ENCODE measurements at places on chromosomes 2 and 18.

DNA sequence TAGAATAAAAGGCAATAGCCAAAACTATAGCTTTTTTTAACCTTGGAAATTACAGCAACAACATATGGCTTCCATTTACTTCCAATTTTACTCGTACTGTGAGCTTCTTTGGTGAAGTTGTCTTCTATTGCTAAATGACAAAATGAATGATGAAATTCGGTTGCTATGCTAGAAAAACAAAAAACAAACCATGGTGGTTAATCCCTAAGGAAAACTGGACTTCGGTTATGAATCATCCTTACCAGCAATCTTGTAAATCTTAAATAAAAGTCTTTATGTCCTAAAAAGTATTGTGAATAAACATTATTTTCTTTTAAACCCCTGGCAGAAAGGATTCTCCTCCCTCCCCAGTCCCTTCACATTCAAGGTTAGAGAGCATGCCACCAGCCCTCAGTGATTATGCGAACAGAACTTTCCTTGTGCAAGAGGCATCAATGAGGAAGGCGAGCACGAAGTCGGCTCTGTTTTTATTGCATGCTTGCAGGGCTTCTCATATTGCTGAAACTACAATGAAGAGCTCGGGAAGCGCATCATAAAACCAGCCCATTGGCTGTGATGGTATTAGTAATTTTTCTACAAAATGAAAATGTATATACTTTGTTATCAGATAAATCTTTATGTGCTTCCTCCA, 62.9 kb downstream of the ZNF521 start:
- no peak for DNase-seq

- no peak for DNase-seq
These were observed 1012.4 kb upstream of the CRIM1 start for GRCh38 chr2:35343135-35343534.

DNA sequence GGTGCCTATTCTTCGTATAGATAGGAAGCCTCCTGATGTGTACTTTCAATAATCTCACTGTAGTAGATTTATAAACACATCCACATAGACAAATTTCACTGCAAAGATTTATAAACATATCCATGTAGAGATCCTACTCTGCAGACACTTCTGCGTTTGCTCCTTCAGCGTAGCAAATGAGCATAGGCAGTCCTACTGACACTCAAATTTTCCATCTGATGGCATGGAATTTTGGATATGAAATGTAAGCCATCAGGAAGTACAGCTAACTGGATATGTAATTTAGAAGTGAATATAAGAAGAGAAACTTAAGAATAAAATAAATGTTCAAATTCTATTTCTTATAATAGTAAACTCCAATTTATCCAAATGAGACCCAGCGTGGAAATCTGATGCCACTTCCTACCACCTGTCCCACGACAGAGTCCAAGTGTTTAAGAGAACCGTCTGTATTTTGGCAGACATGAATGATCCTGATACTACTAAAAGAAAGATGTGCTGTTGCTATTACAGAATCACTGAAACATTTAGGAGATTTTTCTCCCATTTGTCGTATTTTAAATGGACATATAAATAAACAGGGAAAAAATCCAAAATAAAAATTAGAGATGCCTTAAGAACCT, 86.0 kb downstream of the DTNA start:
- DNase-seq = no peak

DNA sequence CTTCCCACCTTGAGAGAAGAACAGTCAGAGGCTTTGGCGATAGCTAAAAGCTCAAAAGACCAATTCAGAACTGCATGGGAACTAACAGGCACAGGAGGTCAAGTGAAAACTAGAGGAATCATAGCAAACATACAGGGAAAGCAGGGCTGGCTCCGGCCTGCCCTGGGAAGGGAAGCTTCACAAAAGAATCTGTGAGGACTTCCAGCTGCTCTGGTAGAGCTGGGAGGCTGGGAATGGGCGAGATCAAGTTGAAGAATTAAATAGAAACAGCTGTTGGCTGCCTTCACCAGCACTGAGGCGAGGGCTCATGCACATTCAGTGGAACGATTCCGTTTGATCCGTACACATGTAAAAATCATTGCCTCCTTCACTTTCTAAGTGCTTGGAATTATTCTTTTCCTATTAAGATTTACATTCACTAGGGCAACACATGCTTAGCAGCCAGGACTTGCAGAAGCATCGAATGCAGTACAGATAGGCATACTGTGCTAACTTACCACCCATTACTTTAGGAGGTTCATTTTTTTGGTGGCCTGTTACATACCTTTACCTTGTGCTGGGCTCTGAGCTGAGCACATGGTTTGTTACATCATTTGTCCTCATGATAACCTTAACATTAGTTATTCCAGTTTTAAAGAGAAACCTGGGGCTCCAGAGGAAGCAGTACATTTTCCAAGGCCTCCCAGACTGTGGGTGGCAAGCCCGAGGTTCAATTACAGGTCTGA, 125.4 kb upstream of the RNF152 start:
- DNase-seq = no peak

GRCh38 chr2:41610501-41611190, 437.2 kb upstream of the PKDCC start:
- no peak for DNase-seq

GRCh38 chr2:141496810-141497209, 634.0 kb downstream of the LRP1B start:
- DNase-seq = no peak

DNA sequence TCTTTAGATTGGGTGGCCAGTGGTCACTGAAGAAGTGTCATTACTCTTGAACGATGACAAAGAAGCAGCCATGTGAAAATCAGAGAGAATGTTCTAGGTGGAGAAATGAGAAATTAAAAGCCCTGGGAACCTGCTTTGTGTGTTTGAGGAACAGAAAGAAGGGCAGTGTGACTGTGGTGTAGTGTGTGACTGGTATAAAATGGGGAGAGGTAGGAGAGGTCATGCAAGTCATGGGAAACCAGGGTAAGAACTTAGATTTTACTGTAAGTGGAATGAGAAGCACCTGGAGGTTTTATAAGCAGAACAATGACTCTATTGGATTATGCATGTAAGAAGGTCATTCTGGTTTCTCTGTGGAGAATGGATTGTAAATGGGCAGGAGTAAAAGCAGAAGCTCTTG, 12.2 kb downstream of the ICOS start:
- DNase-seq = no peak

DNA sequence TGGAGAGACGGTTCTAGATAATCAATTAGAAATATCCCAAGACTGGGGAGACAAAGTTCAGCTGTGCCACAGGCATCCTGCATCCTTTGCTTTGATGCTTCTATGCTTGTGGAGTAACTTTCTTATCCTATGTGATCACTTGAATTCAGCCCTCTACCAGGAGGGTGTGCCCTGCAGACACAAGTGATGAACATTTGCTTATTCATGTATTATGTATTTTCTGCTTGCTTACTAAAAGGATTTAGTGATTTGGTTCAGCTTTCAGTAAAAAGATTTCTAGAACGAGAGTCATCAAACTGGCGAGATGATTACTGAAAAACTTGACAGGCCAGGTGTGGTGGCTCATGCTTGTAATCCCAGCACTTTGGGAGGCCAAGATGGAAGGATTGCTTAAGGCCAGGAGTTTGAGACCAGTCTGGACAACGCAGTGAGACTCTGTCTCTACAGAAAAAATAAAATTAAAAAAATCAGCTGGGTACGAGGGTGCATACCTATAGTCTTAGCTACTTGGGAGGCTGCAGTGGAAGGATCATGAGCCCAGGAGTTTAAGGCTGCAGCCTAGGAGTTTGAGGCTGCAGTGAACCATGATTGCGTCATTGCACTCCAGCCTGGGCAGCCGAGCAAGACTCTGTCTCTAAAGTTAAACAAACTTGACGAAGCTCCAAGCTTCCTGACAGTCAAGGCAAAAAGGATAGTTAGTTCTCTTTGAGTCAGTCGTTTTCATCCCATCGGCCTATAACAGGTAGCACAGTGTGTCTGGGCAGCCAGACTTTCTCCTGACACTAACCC, 13.3 kb downstream of the HK2 start:
- DNase-seq = no peak

DNA sequence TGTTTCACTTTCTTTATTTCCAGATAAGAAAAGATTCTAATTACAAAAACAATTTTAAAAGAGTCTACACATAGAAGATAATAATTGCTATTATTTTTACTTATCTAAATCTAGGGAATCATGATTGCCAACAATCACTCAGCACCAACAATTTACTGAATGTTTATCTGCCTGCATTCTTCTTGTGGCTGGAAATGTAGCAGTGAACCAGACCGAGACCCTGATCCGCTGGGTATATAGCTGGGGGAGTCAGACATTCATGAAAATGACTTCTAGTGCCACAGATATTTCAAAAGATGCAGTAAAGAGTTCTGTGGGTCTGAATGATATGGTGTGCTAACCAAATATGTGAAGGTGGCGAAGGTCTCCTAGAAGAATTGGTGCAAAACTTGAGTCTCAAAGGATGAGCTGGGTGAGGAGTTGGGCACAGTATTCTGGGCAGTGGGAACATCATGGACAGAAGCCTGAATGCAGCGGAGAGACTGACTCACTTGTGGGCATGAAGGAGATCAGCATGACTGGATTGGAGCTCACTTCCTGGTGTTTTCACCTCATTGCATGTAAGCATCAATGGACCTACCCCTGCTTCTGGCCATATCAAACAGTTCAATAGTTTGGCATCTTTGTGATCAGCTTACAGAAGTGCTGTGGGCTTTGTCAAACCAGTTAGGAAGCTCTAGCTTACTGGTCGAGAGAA, 26.1 kb upstream of the FN1 start:
- DNase-seq = no peak

DNA sequence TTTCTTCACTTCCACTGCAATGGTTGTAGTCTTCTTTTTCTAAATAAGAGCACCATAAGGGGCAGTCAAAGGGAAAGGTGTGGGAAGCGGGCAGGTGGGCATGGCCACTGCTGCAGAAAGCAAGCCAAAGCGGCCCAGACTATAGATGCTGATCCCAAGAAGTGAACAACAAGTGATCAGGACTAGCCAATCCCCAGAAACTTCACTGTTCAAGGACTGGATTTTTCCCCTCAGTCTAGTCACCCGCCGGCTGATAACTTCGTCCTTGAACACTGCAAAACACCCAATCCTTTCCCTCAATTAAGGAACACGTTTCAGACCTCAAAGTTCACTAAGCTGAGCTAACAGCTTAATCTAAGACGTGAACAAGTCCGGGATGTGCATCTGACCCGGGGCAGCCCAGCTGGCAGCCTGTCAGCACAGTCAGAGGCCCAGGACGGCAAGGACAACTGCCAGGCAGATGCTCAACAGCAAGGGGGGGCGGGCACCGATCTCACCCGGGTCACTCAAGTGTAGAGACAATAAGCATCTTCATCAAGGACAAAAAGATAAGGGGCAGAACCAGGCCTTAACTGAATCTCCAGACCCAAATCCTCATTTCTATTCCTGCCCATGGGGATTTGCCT, 59.8 kb downstream of the HDLBP start:
- no peak for DNase-seq

DNA sequence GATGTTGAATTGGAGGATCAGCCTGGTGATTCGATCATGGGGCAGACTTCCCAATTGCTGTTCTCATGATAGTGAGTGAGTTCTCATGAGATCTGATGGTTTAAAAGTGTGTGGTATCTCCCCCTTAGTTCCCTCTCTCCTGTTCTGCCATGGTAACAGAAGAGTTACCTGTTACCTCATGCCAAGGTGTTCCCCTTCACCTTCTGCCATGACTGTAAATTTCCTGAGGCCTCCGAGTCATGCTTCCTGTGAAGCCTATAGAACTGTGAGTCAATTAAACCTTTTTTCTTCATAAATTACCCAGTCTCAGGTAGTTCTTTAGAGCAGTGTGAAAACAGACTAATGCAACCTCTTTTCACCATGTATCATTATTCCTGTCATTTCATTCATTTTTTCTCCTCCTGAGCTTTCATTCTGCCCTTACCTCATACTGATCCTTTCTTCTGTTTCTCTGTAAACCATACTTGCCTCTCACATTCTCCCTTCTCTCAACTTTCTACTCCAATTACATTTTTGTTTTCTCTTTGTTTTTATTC, 22.0 kb downstream of the STARD6 start:
- no peak for DNase-seq

- DNase-seq = no peak
These were observed 25.3 kb upstream of the MFSD6 start for GRCh38 chr2:190382851-190383250.

- DNase-seq = no peak
These were observed 3.6 kb downstream of the CRYGB start for GRCh38 chr2:208142240-208142924.

DNA sequence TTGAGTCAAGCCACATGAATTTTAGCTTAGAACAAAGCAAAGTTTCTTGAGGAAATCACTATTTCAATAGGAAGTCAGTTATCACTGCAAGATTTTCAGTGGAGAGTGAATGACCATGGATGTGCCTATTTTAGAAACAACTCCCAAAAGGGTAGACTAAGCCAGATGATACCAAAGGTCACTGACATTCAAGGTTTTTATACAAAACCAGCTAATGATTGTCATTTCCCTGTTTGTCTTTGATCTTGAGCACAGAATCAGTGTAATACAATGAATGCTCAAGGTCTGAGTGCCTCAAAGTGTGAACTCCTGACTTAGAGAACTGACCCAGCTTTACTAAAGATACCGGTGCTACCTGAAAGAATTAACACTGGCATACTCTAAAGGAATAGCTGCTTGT, 60.5 kb downstream of the CDH2 start:
- no peak for DNase-seq

GRCh38 chr2:52083214-52083613, 1051.3 kb upstream of the NRXN1 start:
- DNase-seq = no peak

DNA sequence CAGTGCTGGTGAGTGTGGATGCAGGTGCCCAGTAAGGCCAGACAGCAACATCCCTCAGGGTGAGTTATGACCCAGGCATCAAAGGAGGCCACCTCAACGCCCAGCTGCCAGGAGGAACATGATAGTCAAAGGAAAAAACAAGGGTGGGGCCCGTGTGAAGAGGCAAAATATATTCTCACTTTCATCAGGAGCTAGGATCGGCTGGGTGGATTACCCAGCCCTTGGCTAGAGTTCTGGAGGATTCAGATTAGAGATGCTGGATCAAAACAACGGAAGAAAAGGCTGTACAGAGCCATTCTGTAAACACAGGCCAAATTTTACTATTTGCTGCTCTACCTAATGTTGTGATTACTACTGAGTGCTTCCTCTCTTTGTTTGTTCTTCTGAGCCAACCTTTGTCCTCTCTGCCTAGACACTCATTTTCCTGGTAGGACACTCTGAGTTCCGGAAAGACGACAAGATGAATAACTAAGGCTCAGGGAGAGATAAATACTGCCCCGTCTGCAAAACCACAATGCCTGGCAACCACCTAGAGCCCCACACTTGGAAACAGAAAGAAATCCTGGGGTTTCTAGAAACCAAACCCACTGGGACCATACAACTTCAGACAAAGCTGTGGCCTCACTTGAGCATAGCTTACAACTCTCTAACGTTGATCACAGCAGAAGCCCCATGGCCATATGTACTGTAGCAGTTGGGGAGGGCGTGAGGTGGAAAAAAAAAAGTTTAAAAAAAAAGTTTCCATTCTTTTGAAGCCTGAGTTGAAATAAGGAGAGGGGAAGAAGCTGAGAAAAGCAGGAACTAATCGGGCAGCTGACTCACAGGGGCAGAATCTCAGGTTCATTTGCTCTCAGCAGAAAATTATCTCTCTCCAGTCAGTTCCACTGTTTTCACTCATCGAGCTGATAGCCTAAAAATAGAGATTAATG, 17.8 kb upstream of the PMAIP1 start:
- DNase-seq = no peak
